ENCODE measurements at places on chromosomes 12 and 14. TPM values are rescaled to one million over a fixed set of nuclear protein-coding genes. Genes with fewer than 3 reads are reported as not detected.

The TMPRSS12 gene
- total RNA-seq: not detected

The AGAP2 gene
- total RNA-seq: 3.0 TPM

The VEZT gene
- 82.8 TPM for total RNA-seq

The MYO1A gene
- total RNA-seq: 0.71 TPM

The PRDM4 gene
- total RNA-seq: 25.7 TPM

GRCh38 chr12:79587368-79587767 is 103.4 kb downstream of the PAWR start:
- no peak for DNase-seq
- H3K36me3 ChIP-seq: no peaks in the 10 kb centered on the region
- H3K27ac ChIP-seq: no peak overlapping the region
- no peaks in the 10 kb centered on the region for H3K4me1 ChIP-seq
- H3K4me3 ChIP-seq: no peak overlapping the region
- no peaks in the 10 kb centered on the region for H3K27me3 ChIP-seq

GRCh38 chr14:64639340-64639821 is 64.8 kb upstream of the PLEKHG3 start:
- peaks cover 4% of the 10 kb centered on the region for H3K4me1 ChIP-seq
- H3K36me3 ChIP-seq: no peaks in the 10 kb centered on the region
- no peaks in the 10 kb centered on the region for H3K27me3 ChIP-seq
- no peak overlapping the region for H3K27ac ChIP-seq

DNA sequence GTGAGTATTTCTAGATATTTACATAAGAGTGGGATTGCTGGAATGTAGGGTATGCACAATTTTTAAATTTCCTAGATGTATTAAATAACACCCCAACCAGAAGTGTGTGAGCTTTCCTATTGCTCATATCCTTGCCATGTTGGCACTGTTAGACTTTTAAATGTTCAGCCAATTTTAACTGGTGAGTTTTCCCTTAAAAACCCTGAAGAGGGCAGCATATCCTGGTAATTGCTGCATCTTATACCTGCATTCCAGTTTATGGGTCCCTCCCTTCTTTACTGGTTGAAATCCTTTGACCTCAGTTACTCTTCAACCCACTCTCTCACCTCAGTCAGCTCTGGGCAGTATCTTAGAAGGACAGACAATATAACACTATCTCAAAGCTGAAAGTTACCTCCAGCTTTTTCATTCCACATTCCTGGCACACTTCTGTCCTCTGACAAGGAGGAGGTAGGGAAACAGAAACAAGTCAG is 270.6 kb downstream of the PAWR start:
- H3K4me3 ChIP-seq: no peak overlapping the region
- no peaks in the 10 kb centered on the region for H3K27me3 ChIP-seq
- H3K36me3 ChIP-seq: no peaks in the 10 kb centered on the region
- DNase-seq: no peak
- peaks cover 26% of the 10 kb centered on the region for H3K4me1 ChIP-seq
- peak overlapping the region; percentile 19 for H3K27ac ChIP-seq

- no peaks in the 10 kb centered on the region for H3K4me1 ChIP-seq
- H3K27me3 ChIP-seq: no peaks in the 10 kb centered on the region
- H3K27ac ChIP-seq: no peak overlapping the region
- H3K4me3 ChIP-seq: no peak overlapping the region
- H3K36me3 ChIP-seq: no peaks in the 10 kb centered on the region
- no peak for DNase-seq
Measured at GRCh38 chr14:33529787-33530757, 420.8 kb downstream of the EGLN3 start.

DNA sequence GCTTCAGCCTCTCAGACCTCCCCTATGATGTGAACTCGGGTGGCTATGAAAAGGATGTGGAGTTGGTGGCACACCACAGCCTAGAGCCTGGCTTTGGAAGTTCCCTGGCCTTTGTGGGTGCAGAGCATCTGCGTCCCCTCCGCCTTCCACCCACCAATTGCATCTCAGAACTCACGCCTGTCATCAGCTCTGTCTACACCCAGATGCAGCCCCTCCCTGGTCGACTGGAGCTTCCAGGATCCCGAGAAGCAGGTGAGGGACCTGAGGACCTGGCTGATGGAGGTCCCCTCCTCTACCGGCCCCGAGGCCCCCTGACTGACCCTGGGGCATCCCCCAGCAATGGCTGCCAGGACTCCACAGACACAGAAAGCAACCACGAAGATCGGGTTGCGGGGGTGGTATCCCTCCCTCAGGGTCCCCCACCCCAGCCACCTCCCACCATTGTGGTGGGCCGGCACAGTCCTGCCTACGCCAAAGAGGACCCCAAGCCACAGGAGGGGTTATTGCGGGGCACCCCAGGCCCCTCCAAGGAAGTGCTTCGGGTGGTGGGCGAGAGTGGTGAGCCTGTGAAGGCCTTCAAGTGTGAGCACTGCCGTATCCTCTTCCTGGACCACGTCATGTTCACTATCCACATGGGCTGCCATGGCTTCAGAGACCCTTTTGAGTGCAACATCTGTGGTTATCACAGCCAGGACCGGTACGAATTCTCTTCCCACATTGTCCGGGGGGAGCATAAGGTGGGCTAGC is 7.0 kb upstream of the RPS26 start:
- peaks cover 22% of the 10 kb centered on the region for H3K36me3 ChIP-seq
- H3K27ac ChIP-seq: no peak overlapping the region
- no peaks in the 10 kb centered on the region for H3K4me1 ChIP-seq
- no peak for DNase-seq

DNA sequence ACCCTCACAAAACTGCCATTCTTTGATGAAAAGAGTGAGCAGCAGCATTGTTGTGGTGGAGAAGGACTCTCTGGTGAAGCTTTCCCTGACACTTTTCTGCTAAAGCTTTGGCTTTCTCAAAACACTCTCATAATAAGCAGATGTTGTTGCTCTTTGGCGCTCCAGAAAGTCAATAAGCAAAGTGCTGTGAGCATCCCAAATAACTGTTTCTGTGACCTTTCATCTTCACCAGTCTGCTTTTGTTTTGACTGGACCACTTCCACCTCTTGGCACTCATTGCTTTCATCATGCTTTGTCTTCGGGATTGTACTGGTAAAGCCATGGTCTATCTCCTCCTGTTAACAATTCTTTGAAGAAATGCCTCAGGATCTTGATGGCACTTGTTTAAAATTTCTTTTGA is 424.7 kb upstream of the TMPO start:
- peaks cover 4% of the 10 kb centered on the region for H3K4me1 ChIP-seq
- no peaks in the 10 kb centered on the region for H3K36me3 ChIP-seq
- H3K27ac ChIP-seq: no peak overlapping the region
- no peak overlapping the region for H3K4me3 ChIP-seq

DNA sequence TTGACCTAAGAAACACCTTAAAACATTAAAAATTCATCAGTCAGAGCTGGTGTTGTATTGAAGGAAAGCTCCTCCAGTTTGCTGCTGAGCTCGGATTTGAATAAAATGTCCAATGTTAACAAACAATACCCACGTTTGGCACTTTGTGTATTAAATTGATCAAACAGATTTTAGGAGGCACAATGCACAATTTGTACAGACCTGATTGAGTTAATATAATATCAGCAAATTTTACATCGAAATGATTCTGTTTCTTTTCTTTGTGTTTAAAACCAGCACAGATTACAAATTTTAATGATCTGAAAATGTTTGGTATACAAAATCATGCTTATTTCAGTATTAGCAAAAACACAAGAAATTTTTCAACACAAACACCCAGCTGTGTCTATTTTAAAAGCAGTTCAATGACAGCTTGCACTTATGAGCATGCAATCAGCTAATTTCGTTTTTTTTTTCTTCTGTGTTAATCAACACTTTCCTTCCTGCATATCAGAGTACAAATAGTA is 2.8 kb upstream of the FOXG1 start:
- no peaks in the 10 kb centered on the region for H3K36me3 ChIP-seq
- peaks cover 57% of the 10 kb centered on the region for H3K27me3 ChIP-seq
- H3K27ac ChIP-seq: no peak overlapping the region
- H3K4me1 ChIP-seq: peaks cover 26% of the 10 kb centered on the region
- no peak overlapping the region for H3K4me3 ChIP-seq

DNA sequence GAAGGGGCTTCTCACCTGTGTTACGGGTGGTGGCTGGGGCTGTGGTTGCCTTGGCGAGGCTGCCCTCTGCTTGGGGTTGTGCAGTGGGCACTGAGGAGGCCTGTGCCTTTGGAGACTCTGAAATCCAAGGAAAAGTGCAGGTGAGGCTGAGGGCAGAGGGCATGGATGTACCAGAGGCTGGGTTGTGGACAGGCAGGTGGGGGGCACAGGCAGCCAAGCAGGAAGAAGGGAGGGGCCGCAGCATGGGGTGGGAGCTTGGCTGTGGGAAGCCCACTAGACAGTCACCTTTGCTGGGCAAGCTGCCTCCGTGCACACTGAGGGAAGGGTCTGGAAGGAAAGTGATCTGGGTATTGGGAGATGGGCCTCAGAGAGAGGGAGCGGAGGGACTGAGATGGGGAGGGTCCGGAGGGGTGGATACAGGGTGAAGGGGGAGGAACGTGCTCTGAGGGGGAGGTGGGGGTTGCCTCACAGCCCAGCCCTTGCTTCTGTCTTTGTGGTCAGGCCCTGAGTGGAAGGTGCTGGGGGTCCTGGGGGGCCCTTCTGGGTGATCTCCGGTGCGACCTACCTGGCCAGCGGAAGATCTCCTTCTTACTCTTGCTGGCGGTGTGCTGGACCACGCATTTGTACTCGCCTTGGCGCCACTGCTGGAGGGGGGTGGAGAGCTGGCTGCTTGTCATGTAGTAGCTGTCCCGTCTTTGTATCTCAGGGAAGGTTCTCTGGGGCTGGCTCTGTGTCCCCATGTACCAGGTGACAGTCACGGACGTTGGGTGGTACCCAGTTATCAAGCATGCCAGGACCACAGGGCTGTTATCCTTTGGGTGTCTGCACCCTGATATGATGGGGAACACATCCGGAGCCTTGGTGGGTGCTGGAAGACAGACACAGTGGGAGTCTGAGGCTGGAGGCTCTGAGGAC is 318.7 kb downstream of the TMEM121 start:
- H3K4me1 ChIP-seq: no peaks in the 10 kb centered on the region
- DNase-seq: no peak
- H3K27me3 ChIP-seq: no peaks in the 10 kb centered on the region
- H3K4me3 ChIP-seq: no peak overlapping the region
- no peaks in the 10 kb centered on the region for H3K36me3 ChIP-seq

- no peaks in the 10 kb centered on the region for H3K4me1 ChIP-seq
- no peaks in the 10 kb centered on the region for H3K36me3 ChIP-seq
- H3K4me3 ChIP-seq: no peak overlapping the region
- H3K27me3 ChIP-seq: no peaks in the 10 kb centered on the region
- DNase-seq: no peak
Measured at GRCh38 chr12:58932806-58933681, 12.7 kb upstream of the LRIG3 start.

DNA sequence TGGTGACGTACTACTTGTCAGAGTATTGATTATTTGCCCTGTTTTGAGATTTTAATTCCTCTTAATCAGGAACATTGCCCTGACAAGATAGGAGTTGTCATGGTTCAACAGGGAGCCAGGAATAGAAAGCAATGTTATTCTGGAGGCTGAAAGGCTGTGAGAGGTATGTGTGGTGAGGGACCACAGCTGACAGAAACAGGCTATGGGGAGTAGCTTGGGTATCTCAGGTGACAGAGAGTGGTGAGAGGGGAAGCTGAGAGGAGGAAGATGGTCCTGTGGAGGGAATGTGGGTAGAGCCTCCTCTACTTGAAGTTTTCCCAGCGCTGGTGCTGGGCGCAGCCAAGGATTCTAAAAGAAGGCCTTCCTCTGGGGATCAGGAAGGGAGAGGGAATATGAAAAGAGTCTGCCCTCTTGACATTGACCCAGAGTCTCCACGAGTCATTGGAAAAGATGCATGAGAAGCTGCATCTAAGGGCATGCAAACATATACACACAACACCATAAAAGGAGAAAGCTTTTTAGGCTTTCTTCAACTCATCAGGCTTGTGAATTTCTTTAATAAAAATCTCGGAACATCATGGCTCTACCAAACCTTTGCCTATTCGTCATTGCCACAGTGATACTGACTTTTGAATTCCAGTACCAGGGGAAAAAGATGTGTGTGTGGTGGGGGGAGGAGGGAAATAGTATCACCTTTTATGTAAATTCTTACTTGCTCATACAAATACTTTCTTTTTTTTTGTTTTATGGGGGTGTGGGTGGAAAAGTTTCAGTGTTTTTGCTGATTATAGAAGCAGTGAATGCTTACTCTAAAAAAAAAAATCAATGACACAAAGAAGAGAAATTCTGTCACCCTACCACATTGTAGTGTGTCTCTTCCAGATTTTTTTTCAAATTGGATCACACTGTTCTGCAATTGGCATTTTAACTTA is 39.9 kb upstream of the DHRS7 start:
- no peak overlapping the region for H3K27ac ChIP-seq
- no peaks in the 10 kb centered on the region for H3K27me3 ChIP-seq
- DNase-seq: no peak
- H3K4me1 ChIP-seq: no peaks in the 10 kb centered on the region

- no peak overlapping the region for H3K27ac ChIP-seq
- DNase-seq: no peak
Measured at GRCh38 chr14:65280653-65281052, 131.9 kb upstream of the FUT8 start.

DNA sequence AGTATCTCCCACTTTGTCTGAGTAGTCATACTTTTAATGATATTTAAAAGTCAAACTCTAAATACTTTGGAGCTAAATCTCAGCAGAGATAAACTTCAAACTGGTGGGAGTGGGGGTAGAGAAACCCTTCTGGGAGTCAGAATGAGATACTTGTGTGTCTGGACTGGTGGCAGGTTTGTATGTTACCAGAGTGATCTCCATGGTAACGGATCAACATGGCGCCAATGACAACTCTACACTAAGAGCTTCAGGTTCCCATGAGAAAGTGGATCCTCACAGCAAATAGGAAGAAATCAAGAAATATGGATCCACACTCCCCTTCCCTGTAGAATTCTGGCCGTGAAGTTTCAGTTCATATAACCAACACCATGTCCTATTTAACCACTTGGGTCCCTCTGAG is 121.9 kb downstream of the ETV6 start:
- H3K4me3 ChIP-seq: no peak overlapping the region
- no peak for DNase-seq
- H3K4me1 ChIP-seq: peaks cover 94% of the 10 kb centered on the region
- no peaks in the 10 kb centered on the region for H3K27me3 ChIP-seq
- H3K27ac ChIP-seq: peak overlapping the region; percentile 89
- no peaks in the 10 kb centered on the region for H3K36me3 ChIP-seq

DNA sequence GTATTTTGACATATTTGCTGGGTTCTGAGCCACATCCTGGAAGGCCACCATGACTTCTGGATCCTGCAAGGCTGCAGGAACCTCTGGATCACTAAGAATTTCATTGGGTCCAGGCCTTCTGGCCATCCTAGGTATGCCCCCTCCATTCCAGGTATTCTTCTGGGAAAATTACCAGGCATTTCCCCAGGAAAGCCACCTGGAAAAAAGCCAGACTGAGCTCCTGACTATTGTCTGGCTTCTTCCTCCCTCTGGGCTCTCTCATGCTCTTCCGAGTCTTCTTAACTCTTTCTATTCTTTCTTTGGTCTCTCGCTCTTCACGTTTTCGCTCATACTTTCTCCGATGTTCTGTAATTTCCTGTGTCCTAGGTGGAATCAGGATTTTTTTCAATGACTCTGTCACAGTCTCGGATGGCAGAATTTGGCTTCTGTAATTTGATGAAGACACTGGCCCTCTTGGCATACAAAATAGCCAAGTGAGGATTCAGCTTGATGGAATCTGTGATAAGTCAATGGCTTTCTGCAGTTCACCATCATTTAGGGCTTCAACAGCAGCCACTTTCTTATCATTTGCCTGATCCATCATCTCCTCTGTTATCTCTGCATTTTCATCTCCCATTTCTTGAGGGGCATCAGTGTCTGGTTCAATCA is 42.6 kb downstream of the ATP23 start:
- no peak overlapping the region for H3K4me3 ChIP-seq
- no peaks in the 10 kb centered on the region for H3K27me3 ChIP-seq
- DNase-seq: no peak
- H3K4me1 ChIP-seq: no peaks in the 10 kb centered on the region
- H3K27ac ChIP-seq: no peak overlapping the region

All from sigmoid colon (tissue), 7 donors.